ENCODE measurements at places on chromosomes 2 and 18. TPM values are rescaled to one million over a fixed set of nuclear protein-coding genes. Genes with fewer than 3 reads are reported as not detected.

Gene SLC66A2
- total RNA-seq, result 28.4 TPM

DNA sequence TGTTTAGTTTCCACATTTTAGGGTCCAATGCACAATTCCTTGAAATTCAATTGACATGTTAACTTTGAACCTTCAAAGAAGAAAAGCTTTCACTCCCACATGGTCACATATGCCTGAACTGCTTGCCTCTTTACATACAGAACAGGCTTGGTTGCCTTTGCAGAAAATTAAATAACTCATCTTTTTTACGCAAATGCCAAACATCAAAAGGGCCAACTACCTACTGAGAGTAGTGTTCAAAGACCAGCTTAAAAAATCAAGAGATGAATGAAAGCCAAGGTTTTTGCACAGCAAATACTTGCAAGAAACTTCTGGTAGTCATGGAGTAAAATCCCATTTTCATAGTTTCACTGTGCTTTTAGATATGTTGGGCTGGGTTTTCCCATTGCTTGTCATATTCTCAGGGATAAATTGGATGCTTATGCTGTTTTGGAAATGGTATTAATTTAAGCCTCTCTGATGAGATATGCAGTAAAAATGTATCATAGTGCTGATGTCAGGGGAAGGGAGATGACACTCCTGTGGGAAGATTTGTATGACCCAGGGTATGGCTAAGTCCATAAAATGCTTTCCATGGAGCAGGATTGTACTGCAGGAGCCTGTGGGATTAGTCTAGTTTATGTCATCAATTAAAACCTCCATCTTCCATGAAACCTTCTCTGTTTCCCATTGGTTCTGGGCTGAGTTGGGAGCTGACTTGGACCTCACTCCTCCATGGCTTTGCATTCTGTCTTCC lies 60.6 kb upstream of the DARS1 start:
- no peak for DNase-seq

DNA sequence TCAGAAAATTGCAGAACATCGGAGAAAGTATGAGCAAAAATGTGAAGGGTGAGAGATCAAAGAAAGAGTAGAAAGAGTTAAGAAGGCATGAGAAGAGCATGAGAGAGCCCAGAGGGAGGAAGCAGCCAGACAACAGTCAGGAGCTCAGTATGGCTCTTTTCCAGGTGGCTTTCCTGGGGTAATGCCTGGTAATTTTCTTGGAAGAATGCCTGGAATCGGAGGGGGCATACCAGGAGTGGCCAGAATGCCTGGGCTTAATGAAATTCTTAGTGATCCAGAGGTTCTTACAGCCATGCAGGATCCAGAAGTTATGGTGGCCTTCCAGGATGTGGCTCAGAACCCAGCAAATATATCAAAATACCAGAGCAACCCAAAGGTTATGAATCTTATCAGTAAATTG lies 271.8 kb upstream of the TFPI start:
- DNase-seq, result no peak

DNA sequence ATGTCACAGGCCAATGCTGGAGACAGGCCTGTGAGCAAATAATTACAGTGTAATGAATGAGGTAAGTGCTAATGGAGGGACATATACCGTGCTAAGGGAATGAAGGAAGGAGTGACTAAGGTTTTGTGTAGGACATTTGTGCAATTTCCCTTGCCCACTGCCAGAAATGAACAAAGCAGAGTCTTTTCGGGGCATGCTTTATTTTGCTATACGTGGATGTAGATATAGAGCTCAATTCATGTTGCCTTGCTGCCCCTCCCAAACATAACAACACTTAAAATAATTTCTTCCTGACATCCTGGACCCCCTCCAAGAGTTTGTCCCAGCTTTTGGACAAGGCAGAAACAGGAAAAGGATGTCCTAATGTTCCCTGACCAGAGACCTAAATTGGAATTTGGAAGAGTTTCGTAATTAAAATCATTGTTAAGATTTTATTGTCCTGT lies 23.7 kb upstream of the CD28 start:
- no peak for DNase-seq

- DNase-seq, result no peak
These were observed 96.3 kb upstream of the TMEM18 start for GRCh38 chr2:773256-774160.

Gene KDM3A
- total RNA-seq, result 55.4 TPM

Gene SULT1C2
- 0.19 TPM for total RNA-seq

GRCh38 chr2:117979911-117980701 lies 33.8 kb downstream of the CCDC93 start:
- DNase-seq, result no peak

Gene GREB1L
- 80.5 TPM for total RNA-seq

Gene HOXD12
- total RNA-seq, result not detected

Gene PPP1R1C
- total RNA-seq, result 1.7 TPM

- no peak for DNase-seq
These were observed 912.7 kb downstream of the CPS1 start for GRCh38 chr2:211468877-211469663.

GRCh38 chr2:152054593-152054992 lies 44.3 kb downstream of the CACNB4 start:
- no peak for DNase-seq

GRCh38 chr2:127330753-127331152 lies 36.8 kb upstream of the ERCC3 start:
- DNase-seq, result no peak

DNA sequence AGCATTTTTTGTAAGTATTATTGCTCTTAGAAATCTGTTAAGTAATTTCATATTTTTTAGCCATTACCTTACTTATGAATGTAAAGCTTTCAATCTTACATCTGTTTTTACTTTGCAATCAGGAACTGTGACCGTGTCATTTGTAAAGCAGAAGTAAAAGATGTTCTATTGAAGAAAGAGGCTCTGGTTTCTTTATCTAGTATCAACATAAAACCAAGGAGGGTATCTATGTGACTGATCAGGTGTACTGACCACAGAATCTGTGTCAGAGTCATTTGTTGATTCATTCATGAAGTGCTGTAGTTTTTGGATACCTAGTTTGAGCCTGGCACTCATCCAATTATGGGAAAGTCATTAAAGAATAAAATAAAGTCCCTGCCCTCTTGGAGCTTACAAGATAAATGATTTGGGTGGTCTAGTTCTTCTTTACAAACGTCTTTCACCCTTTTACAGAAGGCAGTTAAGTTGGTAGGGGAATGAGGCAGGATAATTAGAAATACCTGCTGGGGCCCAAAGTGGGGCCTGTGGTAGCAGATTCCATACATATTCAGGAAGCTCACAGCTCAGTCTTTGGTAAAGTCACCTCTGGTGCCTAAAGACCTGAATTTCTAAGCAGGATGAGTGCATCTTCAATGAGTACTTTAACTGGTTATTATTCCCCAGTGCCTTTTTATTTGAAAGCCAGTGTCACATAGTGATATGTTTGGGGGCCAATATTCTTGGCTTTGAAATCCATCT lies 260.6 kb upstream of the NT5C1B start:
- no peak for DNase-seq

Gene ANKRD30B
- not detected for total RNA-seq

GRCh38 chr2:74444498-74445318 lies 3.0 kb upstream of the RTKN start:
- no peak for DNase-seq

DNA sequence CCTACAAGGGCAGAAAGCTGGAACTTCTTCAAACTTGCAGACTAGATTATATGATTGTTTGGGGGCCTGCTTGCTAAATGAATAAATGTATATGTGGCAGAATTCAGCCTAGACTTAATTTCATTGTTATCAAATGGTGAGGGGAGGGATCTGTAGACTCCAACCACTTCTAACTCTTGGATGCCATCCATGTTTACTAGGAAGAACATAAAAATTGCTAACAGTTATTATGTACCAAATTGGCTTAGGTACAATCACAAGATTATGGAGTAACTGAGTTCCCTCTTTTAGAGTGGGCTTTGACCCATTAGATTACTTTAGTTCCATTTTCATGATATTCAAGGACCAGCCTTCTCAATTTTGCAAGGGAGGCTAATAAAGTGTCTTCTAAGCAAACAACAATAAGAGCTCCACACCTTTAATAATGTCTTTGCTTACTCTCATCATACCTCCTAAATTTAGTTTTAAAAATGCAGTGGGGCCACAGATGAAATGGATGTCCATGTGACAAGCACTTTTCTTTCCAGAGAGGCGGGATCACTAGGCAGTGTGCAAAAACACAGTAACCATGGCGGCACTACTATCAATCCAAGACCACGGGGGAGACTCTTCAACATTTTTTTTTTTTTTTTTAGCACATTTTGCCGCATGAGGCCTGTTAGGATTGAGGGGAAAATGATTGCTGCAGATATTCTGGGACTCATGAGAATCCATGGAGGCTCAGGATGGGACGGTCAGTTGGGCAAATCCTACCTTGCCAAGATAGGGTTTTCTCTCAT lies 217.6 kb upstream of the SPRED2 start:
- DNase-seq, result no peak

GRCh38 chr2:18924386-18924785 lies 335.0 kb upstream of the NT5C1B start:
- DNase-seq, result no peak

GRCh38 chr2:69634196-69634821 lies 9.2 kb downstream of the AAK1 start:
- DNase-seq, result no peak

DNA sequence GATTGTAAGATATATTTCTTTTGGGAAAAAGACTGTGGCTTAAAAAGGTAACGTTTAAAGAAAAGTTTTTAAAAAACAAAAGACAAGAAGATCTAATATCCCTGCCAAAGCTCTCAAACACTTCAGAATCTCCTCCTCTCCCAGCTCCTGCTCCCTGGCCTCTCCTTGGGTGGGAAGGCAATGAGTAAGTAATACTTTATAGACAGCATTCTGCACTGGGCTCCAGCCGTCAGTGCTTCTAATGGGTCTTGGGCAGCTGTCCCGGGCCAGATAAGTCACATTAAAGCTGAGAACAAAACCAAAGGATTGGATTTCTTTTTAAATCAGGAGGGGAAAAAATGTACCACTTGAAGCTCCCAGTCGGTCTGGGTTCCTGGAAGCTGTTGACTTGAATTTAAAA lies 133.7 kb downstream of the ALPK2 start:
- no peak for DNase-seq

GRCh38 chr2:65186872-65187851 lies 40.5 kb upstream of the ACTR2 start:
- peak; percentile 80 for DNase-seq

DNA sequence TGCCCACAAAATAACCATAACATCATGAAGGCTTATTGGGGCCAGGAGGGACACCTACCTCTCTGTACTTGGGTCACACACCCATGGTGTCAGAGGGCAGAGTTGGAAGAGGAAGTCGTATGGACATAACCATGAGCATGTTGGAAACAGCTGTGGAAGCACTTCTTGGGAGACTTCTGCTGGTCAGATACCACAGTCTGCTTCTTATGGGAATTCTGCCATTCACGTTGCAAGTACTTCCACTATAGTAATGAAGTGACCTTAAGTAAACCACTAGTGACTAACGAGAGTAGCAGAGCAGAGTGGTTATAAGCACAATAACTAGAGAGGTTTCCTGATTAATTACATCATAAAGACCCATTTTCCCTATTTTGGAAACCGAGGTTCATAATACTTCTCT lies 61.1 kb upstream of the TFPI start:
- no peak for DNase-seq

- no peak for DNase-seq
These were observed 111.1 kb downstream of the MEP1B start for GRCh38 chr18:32300914-32301313.

Gene XPO1
- total RNA-seq, result 238 TPM

Gene TXNDC2
- not detected for total RNA-seq

Gene RAX
- total RNA-seq, result not detected

GRCh38 chr2:16005816-16006536 lies 65.6 kb downstream of the MYCN start:
- DNase-seq, result no peak

Gene ESPNL
- total RNA-seq, result 0.40 TPM

DNA sequence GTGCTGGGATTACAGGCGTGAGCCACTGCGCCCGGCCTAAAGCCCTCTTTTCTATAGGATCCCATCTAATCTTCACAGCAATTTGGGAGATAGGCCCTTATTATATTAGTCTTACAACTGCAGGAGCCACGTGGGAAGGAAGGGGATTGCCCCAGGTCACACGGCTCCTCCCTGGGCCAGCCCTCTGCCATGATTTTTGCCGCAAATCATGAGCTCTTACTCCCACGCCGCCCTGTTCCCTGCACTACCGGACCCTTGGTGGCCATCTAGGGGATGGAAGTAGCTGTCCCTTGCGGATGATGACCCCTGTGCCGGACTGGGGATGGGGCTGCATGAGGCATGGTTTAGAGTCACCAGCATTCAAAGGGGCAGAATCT lies 28.4 kb upstream of the PTMA start:
- no peak for DNase-seq

- no peak for DNase-seq
These were observed 44.4 kb downstream of the CRACDL start for GRCh38 chr2:98891591-98891990.

- no peak for DNase-seq
These were observed 117.0 kb downstream of the ZBTB7C start for GRCh38 chr18:48292229-48292628.

- DNase-seq, result no peak
These were observed 87.9 kb downstream of the STRN start for GRCh38 chr2:36878429-36878828.

Gene HOXD9
- not detected for total RNA-seq

Data from neural crest cell (in vitro differentiated cells).